ENCODE measurements at places on chromosomes 4 and X.

DNA sequence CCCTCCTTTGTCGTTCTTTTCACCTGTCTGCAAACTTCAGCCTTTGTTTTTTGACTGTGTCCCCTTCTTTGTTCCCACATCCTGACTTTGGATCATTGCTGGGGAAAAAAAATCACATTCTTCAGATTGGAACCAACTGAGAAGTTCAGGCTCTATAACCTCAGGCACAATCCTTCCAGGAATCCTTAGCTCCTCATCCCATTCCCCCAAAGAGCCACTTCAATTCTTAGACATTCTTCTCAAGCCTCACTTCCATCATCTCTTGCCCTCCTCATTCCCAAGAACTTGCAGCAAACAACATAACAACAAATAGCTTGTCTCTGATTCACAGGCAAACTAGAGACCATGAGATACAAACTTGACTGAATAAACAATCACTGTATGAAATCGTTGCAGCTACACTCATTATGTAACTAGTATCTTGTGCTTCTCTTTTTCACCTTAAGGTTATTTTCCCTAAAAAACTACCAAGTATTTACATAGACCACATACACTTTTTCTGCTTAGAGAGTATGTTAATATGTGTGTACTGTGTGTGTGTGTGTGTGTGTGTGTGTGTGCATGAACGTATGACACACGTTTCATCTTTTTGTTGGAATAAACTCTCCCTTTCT is 26.4 kb upstream of the PGM2 start:
- DNase-seq: no peak

DNA sequence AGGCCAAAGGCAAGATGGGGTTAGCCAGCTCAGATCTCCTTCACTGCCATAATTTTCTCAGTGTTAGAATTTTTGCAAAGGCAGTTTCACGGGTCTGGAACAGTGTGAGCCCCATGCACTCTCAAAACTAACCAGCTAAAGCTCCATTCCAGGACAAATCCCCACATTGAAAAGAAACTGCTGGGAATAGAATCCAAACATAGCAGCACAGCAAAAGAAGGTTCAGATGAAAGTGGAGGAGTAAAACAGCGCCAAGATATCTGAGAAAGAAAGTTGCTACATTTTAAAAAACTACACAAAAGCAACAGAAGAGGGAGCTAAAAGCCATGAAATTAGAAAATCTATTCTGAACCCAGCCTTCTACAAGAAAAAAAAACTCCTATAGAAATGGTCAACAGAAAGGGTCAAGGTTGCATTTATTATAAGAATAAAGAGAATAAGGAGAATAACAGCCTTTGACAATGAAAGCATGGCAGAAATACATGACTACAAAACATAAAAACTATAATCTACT is 39.6 kb upstream of the SLC7A3 start:
- DNase-seq: no peak

DNA sequence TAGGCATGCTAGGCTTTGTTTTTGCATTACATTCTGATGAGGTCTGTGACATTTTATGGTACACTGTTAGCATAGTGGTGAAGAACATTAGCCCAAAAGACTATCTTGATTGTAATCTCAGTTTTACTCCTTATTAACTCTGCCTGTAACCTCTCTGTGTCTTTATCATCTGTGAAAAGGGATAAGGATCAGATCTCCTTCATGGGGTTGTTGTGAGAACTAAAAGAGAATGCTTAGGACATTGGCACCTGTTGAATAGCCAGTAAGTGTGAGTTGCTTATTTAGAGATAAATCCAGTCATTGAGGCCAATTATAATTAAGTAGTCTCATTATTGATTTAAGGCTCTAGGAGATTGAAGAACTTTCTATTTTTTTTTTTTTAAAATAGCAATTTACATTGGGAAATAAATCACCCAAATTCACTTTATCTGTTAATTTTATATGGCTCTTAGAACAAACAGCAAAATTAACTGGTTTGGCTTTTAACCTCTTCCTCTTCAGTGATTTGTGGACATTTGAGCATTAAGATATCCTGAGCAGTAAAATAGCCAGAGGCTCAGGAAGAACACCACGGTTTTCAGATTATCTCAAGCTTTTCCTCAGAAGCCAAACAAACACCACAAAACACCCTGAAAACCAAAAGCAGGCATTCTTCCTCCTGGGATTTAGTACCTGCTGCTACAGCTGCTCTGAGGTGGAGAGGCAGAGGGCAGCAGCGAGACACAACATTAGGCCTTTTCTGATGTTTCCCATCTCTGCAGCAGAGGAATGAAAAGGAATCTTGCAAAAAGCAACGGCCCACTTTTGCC is 192.9 kb downstream of the ARHGAP10 start:
- no peak for DNase-seq

GRCh38 chrX:47221756-47222155 is 3.3 kb downstream of the CDK16 start:
- DNase-seq: no peak

GRCh38 chrX:40120838-40121580 is 23.3 kb upstream of the BCOR start:
- no peak for DNase-seq

DNA sequence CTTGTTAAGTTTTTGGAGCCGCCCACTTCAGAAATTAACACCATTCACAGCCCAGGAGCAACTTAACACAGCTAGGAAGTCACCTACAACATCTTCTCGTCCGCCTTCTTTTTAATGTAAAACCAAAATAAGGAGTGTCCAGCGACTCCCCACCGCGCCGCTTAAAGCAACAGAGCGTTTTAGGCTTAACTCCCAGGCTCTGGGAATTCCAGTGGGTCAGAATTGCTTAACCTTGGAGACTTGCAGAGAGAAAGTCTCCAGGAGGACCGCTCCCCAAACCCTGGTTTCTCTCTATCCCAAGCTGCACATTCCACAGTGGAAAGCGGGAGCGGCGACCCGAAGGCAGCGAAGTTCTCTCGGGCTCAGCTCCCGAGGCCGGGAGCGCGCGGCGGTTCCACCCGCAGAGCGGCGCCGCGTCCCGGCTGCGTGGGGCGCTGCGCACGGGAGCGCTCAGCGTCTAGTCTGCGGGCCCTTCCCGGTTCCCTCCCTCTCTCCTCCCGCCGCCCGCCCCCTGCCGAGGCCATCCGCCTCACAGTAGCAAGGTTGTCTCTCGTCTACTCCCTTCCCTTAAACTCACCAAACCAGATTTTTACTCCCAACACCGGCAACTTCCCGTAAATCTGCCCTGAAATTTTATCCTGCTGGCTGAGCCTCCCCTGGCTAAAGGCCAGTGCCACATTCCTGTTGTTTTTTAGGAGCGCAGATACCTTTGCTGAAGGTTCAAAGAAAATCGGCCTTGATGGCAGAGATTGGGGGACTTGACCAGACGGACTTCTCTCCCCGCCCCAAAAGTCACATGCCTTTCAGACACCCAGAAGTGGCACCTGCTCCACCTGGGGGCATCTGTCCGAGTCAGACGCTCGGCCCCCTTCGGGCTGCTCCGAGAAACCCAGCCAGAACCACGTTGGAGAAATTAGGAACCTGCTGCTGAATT is at the start of gene RBM47:
Gene RBM47 (minus strand): TSS at position 464 of the 934 bp plus-strand sequence. CDS start 190,971 bp downstream, outside the sequence.
- DNase-seq: peak; percentile 54

- no peak for DNase-seq
Observed at GRCh38 chr4:11487139-11487538, 58.4 kb upstream of the HS3ST1 start.

- no peak for DNase-seq
Observed at GRCh38 chrX:9535101-9535500, 70.2 kb downstream of the TBL1X start.

GRCh38 chr4:102288497-102288896 is 56.8 kb downstream of the SLC39A8 start:
- no peak for DNase-seq

- DNase-seq: no peak
Observed at GRCh38 chrX:44871931-44872820, 812 bp upstream of the KDM6A start.

DNA sequence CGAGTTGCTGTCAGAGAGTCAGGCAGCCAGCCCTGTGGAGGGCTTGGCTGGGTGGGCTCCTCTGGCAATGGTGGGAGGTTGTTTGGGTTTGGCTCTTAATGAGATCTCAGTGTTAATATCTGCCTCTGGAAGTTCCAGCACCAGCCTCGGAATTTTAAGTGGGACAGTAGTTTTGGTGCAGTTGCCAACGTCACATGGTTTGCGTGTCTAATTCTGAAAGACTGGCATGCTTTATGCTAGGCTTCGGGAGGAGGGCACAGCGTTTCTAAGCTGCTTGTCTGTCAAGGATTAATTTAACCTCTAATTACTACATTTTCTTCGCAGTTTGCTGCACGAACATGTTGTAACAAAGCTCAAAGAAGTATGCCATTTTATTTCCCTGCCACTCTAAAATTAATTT is 9.2 kb downstream of the MAMLD1 start:
- no peak for DNase-seq

DNA sequence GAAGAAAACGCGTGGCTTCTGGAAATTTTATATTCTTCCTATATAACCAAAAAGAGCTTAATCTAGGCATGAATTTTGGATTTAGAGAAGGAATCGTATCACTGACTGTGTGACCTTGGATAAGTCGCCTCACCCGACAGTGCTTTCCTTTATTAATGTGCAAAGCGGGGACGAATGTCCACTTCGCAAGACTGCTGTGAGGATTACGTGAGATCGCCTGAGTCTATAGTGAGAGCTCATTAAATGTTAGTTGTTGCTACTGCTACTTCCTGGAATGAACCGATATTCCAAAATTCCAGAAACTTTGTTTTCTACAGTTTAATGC is 448 bp upstream of the TBC1D8B start:
- DNase-seq: no peak

DNA sequence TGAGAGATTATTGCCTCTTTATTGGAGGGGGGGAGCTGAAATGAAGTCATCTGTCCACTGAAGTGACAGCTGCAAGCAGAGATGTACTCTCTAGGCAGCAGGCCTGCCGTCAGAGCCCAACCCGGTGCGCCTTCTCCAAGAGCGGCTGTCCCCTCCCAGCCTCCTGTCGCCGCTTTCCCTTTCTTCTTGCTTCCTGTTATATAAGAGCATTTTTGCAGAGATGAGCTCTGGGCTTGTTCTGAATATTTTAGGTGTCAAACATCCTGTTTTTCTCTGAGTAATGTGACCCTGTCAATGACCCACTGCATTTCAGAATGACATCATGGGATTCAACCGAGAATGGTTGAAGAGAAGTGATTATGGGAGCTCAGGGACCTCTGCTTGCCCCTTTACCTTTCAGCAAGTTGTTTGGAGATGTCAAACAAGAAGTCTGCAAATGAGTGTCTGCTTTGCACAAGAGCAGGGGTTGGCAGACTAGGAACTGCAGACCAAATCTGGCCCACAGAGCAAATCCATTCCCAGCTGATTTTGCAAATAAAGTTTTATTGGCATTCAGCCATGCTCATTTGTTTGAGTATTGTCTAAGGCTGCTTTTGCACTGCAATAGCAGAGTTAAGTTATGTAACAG is 79.9 kb downstream of the SLC9A6 start:
- peak; percentile 59 for DNase-seq

Measured in left ventricle myocardium inferior (tissue), 1 donor.